Activated effector memory CD4-positive, alpha-beta T cell treated with Interleukin-2 at 50 U/mL for 16 hours (primary cell): ENCODE measurements at places on chromosomes 6 and 20.
A peak's percentile ranks its signal among the peaks of the same experiment; 100 is the strongest.

DNA sequence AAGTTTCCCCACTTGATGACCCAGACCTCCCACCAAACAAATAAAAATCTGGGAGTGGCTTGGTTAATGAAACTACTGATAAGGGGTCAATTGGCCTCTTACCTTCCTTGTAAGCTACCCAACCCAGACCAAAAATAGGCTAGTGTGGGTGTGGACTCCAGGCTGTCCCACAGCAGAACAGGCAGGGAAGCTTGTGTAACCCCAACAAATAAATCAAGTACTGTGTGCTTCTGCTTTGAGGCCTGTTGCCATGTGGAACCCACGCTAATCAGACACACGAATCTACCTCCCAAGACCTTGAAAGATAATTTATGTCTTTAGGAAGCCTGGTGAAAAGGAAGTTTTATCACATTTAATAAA, 33.7 kb upstream of the PAQR8 start:
- no peak for DNase-seq

DNA sequence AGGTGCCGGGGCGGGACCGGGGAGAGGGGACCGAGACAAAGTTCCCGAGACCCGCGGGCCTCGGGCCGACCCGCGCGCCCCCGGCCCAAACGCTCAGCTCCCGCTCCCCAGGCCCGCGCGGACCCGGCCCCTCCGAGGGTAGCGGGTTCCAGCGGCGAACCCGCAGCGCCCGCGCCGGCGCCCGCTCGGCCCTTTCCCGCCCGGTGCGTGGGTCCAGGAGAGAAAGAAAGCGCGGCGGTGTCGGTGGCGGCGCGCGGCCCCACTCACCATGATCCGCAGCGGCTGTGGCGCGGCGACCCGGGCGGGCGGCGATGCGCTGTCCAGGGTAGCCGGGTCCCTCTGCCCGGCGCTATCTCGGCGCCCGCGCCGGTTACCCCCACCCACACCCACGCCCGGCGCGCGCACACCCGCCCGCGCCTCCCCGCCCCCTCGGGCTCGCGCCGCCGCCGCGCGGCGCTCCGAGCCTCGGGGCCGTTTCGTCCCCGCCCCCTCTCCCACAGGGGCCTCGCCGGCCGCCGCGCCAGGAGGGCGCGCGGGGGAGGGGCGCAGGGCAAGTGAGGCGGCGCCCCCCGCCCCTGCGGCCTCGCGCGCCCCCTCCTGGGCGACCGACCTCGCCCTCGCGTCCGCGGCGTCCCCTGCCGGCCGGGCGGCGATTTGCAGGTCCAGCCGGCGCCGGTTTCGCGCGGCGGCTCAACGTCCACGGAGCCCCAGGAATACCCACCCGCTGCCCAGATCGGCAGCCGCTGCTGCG, at the start of gene ELOVL2:
TSS of gene ELOVL2 (minus strand) at position 345 of the 751 bp plus-strand sequence. CDS start at position 270, 75 bp downstream.
- DNase-seq, result no peak

GRCh38 chr20:57908704-57909630, 199.2 kb upstream of the PMEPA1 start:
- no peak for DNase-seq

GRCh38 chr6:9583753-9584352, 831.0 kb downstream of the TFAP2A start:
- DNase-seq, result no peak

- DNase-seq, result no peak
Measured at GRCh38 chr6:41578217-41579087, 32.3 kb downstream of the FOXP4 start.

- DNase-seq, result no peak
Measured at GRCh38 chr6:146851837-146852236, 253.1 kb downstream of the ADGB start.

DNA sequence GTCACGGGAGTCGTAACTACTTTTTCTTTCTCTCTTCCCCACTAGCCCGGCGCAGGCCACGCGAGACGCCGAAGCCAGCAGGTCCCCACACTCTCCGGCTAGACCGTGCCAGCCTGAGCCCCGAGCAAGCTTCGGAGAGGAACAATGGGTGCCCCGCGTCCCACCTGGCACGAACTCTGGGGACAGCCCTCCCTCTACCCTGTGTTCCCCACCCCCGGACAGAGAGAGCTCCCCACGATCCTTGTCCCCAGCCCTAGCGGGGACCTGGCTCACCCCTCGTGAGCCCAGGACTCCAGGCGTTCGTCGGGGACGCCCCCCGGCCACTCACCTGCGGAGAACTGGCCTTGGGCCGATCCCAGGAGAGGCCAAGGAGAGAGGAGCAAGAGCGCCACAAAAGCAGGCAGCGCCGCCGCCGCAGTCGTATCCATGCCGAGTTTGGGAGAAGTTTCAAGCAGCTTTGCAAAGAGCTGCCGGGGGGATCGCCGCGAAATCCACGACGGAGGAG, 416 bp downstream of the PTPRK start:
- no peak for DNase-seq

- DNase-seq, result no peak
Measured at GRCh38 chr6:57035549-57035948, 10.9 kb upstream of the KIAA1586 start.

GRCh38 chr6:235763-236360, 56.4 kb upstream of the DUSP22 start:
- no peak for DNase-seq

DNA sequence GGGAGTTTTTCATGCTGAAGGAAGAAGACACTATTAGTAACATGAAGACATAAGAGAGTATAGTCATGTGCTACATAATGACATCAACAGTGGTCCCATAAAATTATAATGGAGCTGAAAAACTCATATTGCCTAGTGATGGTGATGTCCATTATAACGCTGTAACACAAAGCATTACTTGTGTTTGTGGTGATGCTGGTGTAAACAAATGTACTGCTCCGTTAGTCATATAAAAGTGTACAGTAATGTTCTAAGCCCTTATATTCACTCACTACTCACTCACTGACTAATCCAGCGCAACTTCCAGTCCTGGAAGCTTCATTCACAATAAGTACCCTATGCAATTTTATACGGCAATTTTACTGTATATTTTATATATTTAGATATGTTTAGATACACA, 26.8 kb upstream of the ASF1A start:
- DNase-seq, result no peak

- DNase-seq, result peak; percentile 22
Measured at GRCh38 chr20:50366270-50367103, 143.7 kb upstream of the PTPN1 start.

GRCh38 chr6:142857796-142858555, 87.0 kb downstream of the HIVEP2 start:
- no peak for DNase-seq

- DNase-seq, result no peak
Measured at GRCh38 chr6:42627674-42628073, 63.8 kb downstream of the UBR2 start.

DNA sequence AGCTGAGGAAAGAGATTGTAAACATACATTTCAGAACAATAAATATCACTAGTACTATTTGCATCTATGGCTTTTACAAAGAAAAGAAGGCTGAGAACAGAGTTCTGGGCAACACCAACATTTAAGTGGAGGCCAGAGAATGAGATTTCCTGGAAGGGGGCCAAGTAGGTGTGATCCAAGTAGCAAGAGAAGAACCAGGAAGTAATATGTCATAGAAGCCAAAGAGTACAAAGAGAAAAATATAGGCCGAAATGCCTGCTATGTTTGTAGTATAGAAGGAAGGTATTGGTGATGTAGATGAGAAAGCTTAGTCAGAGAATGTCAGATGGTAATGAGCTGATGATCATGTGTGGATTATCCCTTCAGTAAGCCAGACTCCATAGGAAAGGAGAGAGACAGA, 94.5 kb downstream of the PERP start:
- DNase-seq, result no peak

DNA sequence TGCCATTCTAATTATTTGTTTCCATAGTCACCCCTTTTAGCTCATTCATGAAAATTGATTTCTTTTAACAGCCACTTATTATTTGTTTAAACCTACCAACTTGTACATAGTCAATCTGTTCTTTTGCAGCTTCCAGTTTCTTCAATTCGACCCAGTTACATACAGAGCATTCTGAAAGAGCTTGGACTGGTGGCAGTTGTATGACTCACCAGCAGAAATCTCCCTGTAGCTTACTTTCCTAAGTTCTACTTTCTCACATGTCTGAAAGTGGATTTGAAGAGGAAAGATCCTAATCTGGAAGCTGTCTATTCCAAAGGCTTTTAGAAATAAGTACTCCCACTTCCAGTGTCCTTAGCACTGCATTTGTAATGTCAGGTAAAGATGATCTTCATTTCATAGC, 447.9 kb downstream of the HTR1B start:
- no peak for DNase-seq
